ENCODE measurements at places on chromosomes 7 and 10.

DNA sequence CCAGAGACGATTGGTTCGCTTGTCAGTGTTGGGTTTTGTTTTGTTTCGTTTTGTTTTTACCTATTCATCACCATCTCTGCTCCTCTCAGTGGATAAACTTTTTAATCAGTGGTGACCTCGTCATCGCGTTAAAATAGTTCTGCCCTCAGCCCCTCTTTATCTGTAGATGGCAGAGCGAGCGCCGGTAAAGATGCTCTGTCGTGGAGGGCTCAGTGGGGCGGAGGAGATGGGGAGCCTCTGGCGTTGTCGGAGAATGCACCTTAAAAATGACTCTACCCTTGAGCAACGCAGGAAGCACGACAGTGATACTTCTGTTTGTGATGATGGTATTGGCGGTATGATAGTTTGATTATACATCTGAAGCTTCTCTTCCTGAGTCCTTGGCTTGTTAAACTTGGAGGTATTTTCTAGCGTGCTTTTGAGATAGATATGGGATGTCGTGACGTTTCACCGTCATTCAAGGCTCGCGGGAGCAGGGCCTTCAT, 554 bp downstream of the CSGALNACT2 start:
- DNase-seq, result peak; percentile 75

GRCh38 chr7:111660478-111660877, 98.2 kb upstream of the IMMP2L start:
- no peak for DNase-seq

DNA sequence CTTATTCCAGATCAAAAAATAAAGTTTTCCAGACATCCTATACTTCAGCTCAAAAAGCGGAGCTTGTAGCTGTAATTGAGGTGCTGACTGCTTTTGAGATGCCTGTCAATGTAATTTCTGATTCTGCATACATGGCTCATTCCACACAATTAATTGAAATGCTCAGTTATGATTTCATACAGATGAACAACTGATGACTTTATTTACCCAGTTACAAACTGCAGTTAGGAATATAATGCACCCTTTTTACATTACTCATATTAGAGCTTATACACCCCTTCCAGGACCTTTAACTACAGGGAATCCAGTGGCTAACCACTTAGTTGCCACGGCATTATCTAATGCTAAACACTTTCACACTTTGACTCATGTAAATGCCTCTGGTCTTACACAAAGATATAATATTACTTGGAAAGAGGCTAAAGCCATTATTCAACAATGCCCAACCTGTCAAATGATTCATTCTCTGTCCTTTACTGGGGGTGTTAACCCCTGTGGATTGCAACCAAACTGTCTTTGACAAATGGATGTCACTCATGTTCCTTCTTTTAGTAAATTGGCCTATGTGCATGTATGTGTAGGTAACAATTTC, 147.3 kb downstream of the ZNF33B start:
- DNase-seq, result no peak

- DNase-seq, result peak; percentile 79
These were observed 119.9 kb downstream of the TFEC start for GRCh38 chr7:115910541-115911164.

- peak; percentile 93 for DNase-seq
These were observed 56.7 kb downstream of the IDE start for GRCh38 chr10:92517034-92517655.

DNA sequence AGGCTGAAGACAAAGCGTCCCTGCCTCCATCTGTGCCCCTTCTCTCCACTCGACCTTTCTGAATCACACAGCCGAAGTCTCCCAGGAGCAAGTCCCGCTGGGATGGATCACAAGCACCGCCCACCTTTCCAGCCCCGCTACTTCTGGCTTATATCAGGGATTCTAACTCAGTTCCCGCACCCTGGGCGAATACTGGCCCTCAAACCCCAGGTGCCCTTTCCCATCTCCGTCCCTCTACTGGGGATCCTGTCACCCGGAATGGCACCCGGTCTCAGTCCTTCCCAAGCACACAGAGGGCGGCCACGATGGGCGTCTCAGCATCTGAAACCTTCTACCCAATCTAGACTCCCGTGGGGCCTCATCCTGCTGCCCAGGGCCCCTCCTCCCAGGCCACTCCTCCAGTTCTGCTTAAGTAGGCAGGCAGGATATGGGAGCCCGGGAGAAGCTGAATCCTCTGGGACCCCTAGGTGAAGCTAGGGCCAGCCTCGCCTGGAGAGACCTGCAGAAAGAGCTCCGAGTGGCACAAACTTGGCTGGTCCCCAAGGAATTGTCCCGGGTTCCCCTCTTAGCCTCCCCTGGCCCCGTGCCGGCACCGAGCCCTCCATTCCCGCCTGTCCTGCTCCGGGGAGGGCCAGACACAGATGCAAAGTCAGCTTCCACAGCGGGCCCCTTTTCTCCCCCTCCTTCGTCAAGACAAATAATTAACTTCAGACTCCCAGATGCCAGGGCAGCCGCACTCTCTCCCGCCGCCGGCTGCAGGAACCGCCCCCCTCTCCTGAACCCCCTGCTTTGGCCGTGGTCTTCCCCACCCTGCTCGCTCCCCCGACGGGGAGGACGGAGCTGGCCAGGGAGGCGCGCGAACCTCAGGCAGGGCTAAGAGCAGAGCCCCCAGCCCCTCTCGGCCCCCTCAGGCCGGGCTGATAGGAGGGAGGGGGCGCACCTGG, 612 bp downstream of the KCP start:
- peak; percentile 60 for DNase-seq

DNA sequence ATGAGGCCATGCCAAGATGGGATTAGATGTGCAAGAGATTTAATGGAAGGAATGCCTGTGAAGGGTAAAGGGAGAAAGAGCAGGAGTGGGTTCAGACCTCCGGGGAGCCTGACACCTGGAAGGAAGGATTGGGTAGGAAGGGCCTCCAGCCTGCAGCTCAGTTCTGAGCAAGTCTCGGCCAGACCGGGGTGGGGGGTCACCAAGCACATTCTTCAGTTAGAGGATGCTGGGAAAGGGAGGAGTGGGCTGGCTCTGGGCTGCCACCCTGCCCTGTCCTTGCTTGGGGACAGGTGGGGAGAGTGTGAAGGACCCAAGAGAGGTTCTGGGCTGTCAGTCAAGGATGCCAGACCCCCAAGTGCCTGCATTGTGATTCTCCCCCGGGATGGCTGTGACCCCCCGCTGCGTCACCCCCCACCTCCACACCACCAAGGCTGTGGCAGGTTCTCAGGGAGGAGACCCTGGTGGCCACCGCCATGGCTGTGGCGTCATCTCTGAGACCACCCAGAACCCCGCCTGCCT, 16.5 kb upstream of the PRKAG2 start:
- no peak for DNase-seq

DNA sequence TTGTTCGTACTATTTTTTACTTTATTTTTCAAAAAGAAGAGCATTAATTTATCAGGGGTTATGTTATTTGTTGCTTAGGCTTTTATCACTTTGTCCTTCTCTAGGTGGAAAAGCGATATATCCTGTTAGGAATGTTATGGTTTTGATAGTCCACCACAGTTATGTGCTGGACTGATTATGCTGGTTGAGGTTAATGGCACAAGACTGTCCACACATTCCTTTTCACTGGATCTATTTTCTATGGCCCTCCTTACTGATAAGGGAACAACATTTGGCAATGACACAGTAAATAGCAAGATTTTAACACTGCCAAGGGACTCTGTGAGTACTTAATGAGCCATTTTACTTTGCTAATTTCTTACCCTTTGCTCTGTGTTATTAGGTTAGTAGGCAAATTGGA, 1212.3 kb downstream of the NXPH1 start:
- no peak for DNase-seq

DNA sequence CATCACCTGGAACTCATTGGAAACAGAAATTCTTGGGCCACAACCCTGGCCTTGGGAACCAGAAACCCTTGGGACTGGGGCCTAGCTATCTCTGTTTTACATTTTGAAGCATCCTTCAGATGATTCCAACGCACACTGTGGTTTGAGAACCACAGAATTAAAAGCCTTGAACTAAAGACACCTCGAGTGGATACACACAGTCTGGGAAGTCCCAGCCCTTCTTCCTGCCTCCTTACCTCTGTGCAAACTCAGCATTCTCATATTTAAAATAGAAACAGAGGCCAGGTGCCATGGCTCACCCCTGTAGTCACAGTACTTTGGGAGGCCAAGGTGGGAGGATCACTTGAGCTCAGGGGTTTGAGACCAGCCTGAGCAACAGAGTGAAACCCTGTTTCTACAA, 12.9 kb downstream of the NPFFR1 start:
- no peak for DNase-seq

DNA sequence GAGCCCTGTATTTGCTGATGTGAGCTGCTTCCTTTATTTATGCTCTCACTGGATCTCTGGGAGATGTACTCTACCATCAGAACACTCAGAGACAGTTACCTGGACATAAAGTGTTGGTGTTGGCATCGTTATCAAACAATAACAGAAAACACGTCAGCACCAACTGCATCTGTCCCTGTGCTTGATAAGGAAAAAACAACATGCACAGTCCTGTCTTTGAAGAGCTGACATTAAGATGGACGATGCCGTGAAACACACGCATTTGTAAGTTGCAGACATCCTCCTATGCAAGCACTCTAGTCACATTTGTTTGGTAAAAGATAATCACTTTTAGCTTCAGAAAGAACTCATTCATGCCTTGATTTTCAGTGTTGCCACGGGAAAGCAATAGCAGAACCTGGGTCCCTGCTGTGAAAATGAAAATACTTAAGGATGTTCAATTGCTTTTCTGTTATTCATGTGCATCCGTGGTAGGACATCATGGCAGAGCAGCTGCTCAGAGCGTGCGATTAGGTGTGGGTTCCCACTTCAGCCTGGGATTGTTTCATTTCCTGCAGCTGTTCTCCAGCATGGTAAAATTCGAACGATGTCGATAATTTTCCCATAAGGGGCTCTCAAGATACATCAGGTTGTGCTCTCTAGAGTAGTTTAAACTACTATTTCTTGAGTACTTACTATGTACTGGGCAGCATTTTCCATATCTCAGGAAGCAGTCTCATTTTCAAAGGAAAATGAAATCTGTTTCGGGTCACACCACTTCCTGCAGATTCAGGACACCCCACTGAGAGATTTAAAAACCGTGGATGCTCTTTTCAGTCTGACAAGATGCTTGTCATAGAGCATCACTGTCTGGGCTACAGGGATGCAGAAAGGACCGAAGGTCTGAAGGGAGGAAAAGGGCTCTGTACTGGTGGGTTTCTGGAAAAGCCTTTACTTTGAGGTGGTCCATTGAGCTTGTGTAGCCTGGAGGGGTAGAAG, 248.7 kb downstream of the CAMK1D start:
- DNase-seq, result no peak

GRCh38 chr7:28516390-28517172, 104.3 kb downstream of the CREB5 start:
- DNase-seq, result no peak

DNA sequence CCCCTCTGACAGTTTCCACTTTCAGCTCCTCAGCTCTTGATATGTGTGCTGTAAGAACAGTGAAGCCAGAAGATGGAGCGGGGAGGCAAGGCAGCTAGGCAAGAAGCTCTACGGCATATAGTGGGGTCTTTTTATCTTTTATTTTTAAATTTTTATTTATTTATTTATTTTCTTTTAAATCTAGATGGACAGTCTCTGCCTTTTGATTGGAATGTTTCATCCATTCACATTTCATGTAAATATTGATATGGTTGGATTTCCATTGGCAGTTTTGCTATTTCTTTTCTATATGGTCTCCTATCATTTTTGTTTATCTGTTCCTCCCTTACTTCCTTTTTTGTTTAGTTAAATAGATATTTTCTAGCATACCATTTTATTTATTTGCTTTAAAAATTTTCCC, 183.7 kb downstream of the TMEM178B start:
- no peak for DNase-seq

DNA sequence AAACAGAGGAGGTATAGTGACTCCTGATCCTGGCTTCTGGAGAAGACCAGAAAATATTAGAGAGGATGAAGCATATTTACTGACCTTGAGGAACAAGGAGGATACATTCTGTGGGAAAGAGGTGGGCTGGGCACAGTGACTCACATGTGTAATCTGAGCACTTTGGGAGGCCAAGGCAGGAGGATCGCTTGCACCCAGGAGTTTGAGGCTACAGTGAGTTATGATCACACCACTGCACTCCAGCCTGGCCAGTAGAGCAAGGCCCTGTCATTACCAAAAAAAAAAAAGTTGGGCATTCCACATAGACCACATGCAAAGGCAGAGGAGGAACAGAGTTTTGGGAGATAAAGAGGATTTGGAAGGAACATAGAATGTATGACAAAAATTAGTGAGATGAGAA, 4.4 kb upstream of the ACBD5 start:
- no peak for DNase-seq

DNA sequence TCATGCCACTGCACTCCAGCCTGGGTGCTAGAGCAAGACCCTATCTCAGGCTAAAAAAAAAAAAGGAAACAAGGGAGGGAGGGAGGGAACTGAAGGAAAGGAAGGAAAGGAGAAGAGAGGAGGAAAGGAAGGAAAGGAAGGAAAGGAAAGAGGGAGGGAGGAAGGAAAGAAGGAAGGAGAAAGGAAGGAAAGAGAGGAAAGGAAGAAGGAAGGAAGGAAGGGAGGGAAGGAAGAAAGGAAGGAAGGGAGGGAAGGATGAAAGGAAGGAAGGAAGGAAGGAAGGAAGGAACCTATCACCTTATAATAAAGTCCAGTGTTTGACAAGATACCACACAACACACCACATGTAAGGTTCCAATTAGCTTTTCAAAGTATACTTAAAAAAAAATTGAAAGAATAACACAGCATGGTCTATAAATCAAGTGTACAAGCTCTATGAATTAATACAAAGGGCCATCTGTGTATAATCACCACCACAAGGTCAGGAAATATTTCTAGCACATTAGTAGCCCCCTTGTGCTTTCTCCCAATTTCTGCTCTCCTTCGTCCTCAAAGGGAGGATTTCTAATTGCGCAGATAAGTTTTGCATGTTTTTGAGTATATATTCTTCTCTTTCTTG, 26.4 kb downstream of the RNF216 start:
- DNase-seq, result no peak

- DNase-seq, result no peak
These were observed 185.0 kb downstream of the ELFN1 start for GRCh38 chr7:1854866-1855724.

DNA sequence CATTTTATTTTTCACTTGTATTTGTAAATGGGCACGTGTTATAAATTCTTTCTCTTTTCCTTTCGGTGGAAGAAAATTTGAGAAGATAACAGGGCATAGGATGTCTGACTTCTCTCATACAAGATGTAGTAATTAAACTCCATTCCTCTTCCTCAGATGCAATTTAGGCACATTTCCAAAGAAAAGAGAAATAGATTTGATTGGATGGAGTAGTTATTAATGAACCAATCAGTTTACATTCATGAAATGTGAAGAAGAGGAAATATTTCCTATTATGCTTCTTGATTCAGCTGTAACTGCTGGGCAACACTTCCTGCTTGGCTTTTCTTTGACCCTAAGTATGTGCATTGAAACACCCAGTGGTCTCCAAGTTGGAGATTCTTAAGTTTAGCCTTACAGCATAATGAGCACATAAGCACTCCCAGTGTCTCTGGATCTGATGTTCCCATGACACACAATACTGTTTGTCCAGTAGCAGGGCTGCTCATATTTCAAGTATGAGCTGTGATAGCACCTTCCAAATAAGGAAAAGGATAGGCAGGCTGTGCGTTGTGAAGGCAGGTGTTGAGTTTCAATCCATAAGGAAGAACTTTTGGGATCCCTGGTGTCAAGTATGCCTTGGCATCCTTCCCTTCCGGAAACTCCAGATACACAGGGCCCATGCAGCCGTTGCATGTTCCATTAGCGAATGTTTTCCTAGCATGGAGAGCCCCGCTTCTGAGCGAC, 33.4 kb upstream of the COBL start:
- no peak for DNase-seq

GRCh38 chr10:121302541-121303180, 295.6 kb downstream of the FGFR2 start:
- DNase-seq, result no peak

All from adipocyte (in vitro differentiated cells).